ENCODE measurements at places on chromosomes 2 and 18.

- DNase-seq = no peak
These were observed 276.9 kb upstream of the RAB6C start for GRCh38 chr2:129702416-129703176.

- DNase-seq = no peak
These were observed 31.8 kb upstream of the CAVIN2 start for GRCh38 chr2:191878548-191879279.

DNA sequence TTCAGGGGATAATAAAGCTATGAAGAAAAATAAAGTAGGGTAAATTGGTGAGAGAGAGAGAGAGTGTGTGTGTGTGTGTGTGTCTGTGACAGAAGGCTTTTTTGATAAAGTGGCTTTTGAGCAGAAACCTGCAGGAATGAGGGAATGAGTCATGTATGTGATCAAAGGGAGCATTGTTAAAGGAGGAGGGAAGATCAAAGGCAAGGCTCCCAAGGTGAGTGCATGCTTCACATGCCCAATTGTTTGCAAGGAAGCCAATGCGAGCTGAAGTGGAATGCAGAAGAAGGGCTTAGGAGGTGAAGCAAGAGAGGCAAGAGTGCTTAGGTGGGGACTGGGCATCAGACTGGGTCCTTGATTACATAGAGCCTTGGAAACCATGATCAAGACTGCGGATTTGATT lies 96.8 kb downstream of the DNAH6 start:
- no peak for DNase-seq

DNA sequence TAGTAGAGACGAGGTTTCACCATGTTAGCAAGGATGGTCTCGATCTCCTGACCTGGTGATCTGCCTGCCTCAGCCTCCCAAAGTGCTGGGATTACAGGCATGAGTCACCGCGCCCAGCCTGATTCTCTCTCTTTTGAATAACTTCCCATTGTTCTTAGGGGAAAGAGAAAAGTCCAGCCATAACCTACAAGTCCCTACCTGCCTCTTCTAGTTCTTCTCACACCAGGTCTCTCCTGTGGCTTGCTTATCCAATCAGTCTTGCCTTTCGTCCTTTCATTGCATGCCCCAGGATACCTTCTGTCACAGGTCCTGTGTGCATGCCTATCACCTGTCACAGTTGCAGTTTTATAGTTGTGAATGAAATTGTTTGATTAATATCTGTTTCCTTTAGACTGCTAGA lies 148.1 kb downstream of the SLC4A3 start:
- DNase-seq = no peak

- no peak for DNase-seq
These were observed 63.0 kb downstream of the TWIST2 start for GRCh38 chr2:238910751-238911351.

GRCh38 chr18:80241919-80242777 lies 5.2 kb downstream of the PARD6G start:
- DNase-seq = no peak

DNA sequence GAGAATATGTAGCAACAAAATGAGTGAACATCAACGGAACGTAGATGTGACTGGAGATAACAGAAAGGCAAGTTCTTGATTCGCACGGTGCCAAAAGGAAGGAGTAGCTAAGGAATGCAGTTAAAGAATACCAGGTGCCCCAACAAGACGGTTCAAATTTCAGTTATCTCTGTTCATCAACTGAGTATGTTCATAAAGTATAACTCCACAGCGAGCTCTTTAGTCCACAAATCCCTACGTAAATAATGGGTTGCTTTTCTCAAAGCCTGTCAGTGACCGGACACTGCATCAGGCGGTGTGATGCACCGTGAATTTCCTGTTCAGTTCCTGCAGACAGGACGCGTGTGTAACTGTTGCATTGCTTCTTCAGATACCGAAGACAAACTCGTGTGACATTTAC lies 91.8 kb downstream of the NOL10 start:
- no peak for DNase-seq

DNA sequence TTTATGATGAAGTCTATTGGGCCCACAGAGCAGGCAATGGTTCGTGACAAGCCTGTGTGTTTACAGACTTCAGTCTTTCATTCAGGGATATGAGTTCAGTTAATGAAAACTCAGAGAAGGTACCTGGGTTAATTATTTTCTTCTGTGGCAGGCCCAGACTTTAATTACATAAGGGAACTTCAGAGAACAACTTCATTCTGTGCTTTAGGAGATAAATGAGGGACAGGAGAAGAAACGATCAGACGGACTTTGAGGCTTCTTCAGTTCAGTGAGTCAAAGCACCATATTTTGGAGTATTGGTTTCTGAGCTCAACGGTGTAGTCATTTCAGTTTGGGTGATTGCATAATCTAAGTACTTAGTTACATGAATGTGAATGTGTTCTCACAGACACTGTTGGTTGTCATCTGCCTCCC lies 203.0 kb upstream of the KCNJ3 start:
- no peak for DNase-seq

DNA sequence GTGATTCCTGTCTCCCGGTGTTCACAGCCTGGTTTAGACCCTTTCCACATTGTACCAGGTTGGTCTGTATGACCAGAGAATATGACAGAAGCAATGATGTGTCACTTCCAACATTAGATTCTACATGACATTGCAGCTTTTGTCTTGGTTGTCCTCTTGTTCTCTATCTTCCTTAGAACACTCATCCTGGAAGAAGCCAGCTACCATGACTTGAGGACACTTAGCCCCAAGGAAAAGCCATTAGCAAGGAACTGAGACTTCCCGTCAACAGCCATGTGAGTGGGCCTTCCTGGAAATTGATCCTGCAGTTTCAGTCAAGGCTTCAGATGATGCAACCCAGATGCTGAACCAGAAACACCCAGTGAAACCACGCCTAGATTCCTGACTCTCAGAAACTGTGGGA lies 143.3 kb downstream of the MREG start:
- DNase-seq = no peak

DNA sequence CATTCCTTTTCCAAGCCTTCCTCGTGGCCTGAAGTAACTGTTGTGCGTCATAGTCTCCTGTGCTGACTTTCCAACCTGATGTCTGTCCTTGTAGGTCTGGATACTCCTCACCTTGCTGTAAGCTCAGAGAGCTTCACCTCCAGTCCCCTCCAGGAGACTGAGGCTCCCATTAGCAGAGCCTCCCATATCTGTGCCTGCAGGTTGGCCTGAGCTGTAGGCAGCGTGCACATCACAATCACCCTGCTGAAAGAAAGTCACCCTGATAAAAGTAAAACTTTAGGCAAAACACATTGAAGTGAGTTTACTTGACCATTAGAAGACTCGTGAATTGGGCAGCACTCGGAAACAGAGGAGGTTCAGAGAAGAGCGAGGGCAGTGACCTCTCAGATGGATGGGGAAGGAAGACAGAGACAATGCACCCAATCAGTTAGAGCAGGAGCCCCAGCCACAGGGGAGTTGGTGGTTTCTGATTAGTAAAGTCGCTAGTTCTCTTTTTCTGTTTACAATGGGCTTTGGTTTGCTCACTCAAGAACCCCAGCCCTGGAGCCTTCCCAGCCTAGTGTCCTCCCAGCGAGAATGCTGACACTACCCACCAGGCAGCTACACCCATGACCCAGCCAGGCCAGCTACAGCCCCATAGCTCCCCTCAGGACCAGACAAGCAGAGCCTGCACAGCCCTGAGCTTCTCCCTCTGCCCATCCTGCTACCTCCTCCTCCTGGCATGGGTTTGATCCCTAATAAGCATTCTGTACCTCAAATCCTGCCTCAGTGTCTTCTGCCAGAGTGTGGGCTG lies 12.1 kb upstream of the TPO start:
- no peak for DNase-seq

DNA sequence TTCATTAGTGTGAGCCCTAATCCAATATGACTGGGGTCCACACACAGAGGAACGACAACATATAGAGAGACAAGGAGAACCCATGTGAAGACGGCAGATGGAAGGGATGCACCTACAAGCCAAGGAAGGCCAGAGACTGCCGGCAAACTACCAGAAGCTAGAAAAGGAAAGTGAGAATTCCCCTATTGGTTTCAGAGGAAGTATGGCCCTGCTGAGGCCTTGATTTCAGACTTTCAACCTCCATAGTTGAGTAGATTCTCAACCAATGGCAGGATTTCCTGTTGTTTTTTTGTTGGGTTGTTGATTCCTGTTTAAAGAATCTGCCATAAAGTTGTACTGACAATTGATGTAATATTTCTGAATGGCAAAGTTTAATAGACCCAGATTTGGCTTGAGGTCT lies 241.5 kb downstream of the SATB2 start:
- no peak for DNase-seq

- no peak for DNase-seq
These were observed 48.3 kb downstream of the CABLES1 start for GRCh38 chr18:23183411-23184150.

DNA sequence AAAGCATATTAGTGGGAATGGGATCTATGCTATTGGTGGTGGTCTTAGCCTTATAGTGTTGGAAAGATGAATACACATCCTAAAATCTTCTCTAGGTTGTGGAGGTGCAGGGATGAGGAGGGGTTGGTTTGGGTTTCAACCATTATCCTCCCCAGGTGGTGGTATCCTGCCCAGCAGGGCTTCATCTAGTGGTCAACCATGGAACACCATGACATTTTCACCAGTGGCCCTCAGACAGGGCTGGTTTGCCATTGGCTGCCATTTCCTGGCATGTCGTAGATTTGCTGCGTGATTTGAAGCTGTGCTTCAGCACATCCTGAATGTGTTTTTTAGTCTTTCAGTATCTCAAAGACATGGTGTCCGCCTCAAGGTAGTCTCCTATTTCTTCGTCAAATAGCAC lies 391.2 kb upstream of the HNRNPA3 start:
- DNase-seq = no peak

DNA sequence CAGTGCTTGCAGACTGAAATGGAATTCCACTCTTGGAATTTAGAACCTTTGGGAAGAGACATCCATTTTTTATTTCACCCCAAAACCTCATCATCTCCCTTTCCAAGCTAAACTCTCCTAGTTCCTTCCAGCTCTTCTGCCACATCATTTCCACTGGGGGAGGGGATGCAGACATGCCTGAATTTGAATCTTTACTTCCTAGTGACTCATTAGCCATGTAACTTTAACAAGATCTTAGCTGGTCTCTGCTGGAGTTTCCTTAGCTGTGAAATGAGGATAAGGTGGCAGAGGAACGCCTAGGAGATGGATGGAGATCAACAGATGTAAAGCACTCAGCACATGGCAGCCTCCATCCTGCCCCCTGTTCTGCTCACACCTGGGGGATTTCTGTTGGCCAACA lies 266.8 kb downstream of the EN1 start:
- DNase-seq = no peak

GRCh38 chr18:33062834-33063364 lies 290.1 kb upstream of the KLHL14 start:
- no peak for DNase-seq

- DNase-seq = no peak
These were observed 89.1 kb upstream of the TTC27 start for GRCh38 chr2:32538735-32539134.

DNA sequence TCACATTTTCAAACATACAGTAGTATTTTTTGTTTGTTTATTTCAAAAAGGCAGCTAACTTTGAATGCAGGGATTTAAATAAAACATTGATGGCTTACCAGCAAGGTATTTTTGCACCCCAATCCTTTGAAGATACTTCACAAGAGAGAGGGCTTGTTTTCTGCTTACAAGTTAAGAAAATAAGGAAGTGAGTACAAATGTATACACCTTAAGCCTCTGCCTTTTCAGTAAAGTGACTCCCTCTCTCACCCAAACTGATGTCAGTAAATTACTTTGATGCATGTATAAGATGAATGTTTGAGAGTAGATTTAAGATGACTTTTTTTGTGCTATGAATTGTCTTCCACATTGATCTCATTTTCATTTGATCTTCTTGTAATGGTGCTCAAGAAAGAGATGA lies 820.0 kb downstream of the CPS1 start:
- DNase-seq = no peak

DNA sequence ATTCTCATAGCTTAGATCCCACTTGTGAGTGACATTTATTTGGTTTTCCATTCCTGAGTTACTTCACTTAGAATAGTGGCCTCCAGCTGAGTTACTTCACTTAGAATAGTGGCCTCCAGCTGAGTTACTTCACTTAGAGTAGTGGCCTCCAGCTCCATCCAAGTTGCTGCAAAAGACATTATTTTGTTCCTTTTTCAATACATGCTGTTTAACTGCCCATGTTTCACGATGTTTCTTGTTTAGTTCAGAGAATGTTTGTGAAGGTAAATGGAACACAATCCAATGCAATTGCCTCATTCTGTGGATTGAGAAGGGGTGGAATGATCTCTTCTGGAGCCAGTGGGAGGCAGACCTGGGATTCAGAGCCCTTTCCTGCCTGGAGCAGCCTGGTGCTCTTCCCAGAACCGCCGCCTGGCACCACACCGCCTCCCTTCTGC lies 273.5 kb upstream of the ATP5MC3 start:
- DNase-seq = no peak

- no peak for DNase-seq
These were observed 40.4 kb downstream of the C1QL2 start for GRCh38 chr2:119117891-119118882.

- DNase-seq = no peak
These were observed 47.5 kb downstream of the THUMPD2 start for GRCh38 chr2:39731546-39731945.

- DNase-seq = no peak
These were observed 17.4 kb upstream of the CTAGE1 start for GRCh38 chr18:22434973-22435608.

DNA sequence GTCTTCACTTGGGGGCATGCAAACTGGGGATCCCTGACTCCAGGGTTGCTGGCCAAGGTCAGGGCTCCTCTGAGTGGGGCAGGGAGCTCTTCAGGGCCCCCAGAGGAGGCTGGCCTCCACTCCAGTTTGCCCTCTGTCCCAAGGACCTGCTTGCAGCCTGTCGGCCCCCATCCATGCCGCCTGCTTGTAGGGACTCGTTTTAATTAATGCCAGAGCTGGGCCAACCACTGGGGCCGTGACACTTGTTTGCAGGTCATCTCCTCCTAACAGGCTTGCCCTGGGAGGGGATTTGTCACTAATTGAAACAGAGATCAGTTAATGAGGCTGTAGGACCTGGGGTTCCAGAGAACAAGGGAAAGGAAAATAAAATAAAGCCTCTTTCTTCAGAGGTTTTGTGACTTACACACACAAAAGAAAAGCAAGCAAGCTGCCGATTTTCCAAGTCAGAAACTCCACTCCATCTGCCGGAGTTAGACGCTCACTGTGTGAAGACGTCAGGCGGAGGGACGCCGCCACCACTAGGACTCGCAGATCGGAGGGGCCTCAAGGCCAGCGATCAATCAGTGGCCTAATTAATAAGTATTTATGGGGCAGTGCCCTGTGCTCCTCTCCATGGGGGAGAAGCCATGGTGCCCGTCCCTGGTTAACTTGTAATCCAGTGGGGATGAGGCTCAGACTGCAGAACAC lies 75.9 kb downstream of the SFXN5 start:
- DNase-seq = no peak

- no peak for DNase-seq
These were observed 96.9 kb downstream of the HDAC4 start for GRCh38 chr2:239303711-239304532.

- DNase-seq = no peak
These were observed 46.5 kb downstream of the ZAP70 start for GRCh38 chr2:97759727-97760407.

DNA sequence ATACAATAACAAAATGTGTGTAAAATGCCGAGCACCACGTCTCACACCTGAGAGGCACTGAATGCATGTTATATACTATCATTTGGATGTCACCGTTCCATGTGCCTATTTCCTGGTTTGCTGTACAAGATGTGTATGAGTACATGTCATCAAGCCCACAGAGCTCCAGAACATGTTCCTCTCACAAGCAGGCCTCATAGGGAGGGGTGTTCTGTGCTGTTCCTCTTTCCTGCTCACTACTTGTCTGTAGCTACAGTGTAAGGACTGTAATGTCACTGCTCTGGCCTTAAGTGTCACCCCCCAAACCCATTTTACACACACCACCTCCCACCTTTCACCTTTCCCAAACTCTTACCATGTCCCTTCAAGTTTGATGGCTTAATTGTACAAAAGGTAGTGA lies 1.8 kb downstream of the AFF3 start:
- no peak for DNase-seq
